ENCODE measurements at places on chromosomes 11 and 22. TPM values are rescaled to one million over a fixed set of nuclear protein-coding genes. Genes with fewer than 3 reads are reported as not detected.

- no peak for DNase-seq
Observed at GRCh38 chr22:48925450-48925849, 902.2 kb downstream of the BRD1 start.

DNA sequence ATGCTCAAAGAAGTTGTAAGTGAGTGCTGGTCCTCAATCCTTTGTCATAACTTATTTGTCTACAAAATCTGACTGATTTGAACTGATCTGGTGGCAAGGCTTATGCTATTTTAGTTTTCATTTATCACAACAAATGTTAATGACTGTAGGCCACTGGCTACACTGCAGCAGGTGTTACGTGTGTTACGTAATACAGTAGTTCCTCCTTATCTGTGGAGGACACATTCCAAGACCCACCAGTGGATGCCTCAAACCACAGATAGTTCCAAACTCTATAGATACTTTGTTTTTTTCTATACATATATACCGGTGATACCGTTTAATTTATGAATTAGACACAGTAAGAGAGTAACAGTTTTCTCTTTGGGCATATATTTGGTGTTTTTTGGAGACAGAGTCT is 7.0 kb downstream of the MADD start:
- DNase-seq = no peak

- no peak for DNase-seq
Observed at GRCh38 chr11:96033599-96033998, 109.7 kb upstream of the MTMR2 start.

- no peak for DNase-seq
Observed at GRCh38 chr11:115126515-115127208, 377.6 kb downstream of the CADM1 start.

Gene PYGM
- total RNA-seq = 6.0 TPM

GRCh38 chr11:61752117-61752924 is at the start of gene MYRF:
Gene MYRF (plus strand): TSS chr11:61752636. CDS start chr11:61752745, 109 bp downstream.
- peak; percentile 75 for DNase-seq

- DNase-seq = no peak
Observed at GRCh38 chr11:76891285-76891684, 30.6 kb downstream of the ACER3 start.

DNA sequence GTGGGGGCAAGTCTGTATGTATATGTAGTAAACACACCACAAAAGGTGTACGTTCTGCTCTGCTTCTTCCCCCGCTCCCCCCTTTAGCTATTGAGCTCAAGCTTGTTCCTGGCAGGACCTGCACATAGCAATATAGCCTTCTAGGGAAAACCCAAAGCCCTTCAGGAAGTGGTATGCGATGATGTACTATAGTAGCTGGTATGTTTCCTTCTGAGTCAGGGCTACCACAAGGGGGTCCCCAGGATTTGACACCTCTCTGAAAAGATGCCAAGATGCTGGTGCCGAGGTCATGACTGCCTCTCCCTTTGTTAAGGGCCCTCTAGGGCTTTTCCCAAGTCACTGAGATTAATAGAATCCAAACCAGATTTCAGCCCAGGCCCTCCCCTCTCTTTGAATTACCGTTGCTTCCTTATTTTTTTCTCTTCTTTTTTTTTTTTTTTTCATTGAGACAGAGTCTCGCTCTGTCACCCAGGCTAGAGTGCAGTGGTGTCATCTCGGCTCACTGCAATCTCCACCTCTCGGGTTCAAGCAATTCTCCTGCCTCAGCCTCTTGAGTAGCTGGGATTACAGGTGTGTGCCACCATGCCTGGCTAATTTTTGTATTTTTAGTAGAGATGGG is 268.4 kb downstream of the ETS1 start:
- peak; percentile 90 for DNase-seq

Gene GRM5
- total RNA-seq = not detected

- DNase-seq = no peak
Observed at GRCh38 chr22:31122196-31122531, 602 bp upstream of the INPP5J start.

DNA sequence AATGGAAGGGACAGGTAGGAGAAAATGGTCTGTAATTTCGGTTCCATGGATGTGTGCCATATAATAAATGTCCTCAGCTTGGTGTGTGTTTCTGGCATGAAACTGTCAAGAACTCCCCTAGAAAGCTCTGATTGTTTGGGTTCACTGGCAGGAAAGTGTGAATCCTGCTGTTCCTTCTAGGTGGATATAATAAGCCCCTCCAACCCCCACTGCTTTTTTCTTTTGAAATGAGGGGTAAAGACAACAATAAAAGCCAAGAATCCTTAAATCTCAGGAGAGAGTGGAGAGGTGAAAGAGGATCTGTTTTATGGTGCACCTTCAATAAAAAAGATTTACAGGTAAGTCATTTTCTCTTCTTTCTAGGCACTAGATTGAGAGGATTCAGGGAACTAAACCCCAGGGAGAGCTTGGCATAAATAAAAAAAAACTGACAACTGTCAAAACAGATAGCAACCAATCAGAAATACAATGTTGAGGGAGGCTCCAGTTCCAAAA is 74.9 kb downstream of the CACNG2 start:
- no peak for DNase-seq

- no peak for DNase-seq
Observed at GRCh38 chr22:17897858-17898257, 123.6 kb upstream of the BID start.

Gene MYOD1
- not detected for total RNA-seq

- no peak for DNase-seq
Observed at GRCh38 chr22:38074181-38075104, 9.5 kb downstream of the SLC16A8 start.

Gene AQP11
- total RNA-seq = not detected

GRCh38 chr22:33787645-33788456 is 132.4 kb downstream of the LARGE1 start:
- no peak for DNase-seq

- no peak for DNase-seq
Observed at GRCh38 chr11:56911312-56911711, 77.4 kb upstream of the OR5AK2 start.

GRCh38 chr11:62132191-62132590 is 8.4 kb downstream of the INCENP start:
- DNase-seq = no peak

DNA sequence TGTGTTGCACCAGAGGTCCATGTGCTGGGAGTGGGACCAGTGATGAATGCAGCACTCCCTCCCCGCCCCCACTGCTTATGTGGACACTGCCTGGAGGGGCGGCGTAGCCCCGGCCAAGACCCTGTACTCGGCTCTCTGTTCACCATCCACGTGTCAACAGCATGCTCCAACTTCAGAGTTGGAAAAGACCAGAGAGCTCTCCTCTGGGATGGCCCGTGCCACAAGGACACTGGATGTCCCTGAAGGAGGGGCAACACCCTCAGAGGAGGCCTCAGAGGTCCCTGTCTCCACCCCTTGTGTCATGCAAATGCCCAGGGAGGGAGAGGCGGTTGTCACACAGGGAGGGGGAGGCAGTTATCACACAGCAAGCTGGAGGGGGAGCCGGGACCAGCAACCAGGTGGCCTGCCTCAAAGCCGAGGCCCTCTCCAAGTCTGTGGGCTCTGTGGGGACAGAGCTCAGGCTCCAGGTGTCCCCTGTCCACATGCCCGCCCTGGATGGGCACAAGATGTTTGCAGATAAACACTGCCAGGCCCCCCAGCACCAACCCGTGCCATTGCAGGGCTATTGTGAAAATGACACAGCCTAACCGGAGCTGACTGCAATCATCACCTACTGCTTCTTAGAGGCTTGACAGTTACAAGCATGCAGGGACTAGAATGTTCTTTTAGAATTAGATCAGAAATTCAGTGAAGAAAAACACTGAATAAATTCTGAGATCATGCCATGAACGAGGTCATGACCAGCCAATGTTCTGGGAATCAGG is 121.1 kb downstream of the PHF21B start:
- no peak for DNase-seq
